Activated naive CD4-positive, alpha-beta T cell treated with Interleukin-2 at 50 U/mL for 16 hours (primary cell): ENCODE measurements at places on chromosomes 16 and 17.

DNA sequence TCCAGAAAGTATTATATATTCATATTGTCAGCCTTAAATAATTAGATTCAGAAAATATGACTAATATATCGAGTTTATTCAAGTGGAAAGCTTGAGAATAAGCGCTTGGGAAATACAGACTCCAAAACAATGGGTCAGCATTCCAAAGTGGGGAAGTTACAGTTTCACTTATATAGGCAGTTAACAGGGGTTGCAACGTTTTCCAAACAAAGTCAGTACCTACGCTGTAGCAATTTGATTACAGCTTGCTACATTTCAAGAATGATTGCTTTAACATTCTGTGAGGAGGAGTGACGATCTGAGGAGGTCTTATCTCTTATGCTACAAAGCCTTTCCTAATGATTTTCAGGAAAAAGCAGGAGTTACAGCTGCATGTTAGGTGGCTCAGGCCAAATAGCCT is 34.2 kb upstream of the HS3ST3A1 start:
- no peak for DNase-seq

GRCh38 chr17:72942579-72942978 is 149.9 kb downstream of the SLC39A11 start:
- no peak for DNase-seq

DNA sequence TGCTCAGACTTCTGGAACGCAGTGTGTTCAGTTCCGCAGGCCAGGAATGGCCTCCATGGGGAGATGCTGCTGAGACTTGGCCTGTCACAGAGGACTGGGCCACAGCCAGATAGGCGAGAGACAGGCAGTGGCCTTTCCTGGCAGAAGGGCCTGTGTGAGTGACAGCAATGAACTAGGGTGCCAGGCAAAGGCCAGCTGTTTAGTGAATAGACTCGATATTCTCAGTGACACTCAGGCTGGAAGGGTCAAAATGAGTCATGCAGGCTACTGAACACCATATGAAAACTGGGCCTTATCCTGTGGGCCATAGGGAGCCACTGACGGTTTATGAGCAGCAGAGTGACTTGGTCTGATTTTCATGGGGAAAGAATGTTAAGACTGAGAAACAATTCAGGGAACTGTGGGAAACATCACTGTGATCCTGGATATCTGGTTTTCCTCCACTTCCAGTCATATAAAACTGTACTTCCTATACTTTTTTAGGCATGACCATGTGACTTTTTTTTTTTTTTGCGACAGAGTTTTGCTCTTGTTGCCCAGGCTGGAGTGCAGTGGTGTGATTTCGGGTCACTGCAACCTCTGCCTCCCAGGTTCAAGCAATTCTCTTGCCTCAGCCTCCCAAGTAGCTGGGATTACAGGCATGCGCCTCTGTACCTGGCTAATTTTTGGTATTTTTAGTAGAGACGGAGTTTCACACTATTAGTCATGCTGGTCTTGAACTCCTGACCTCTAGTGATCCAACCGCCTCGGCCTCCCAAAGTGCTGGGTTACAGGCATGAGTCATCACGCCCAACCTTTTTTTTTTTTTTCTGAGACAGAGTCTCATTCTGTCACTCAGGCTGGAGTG is 5.2 kb upstream of the NUBP1 start:
- DNase-seq = peak; percentile 64

DNA sequence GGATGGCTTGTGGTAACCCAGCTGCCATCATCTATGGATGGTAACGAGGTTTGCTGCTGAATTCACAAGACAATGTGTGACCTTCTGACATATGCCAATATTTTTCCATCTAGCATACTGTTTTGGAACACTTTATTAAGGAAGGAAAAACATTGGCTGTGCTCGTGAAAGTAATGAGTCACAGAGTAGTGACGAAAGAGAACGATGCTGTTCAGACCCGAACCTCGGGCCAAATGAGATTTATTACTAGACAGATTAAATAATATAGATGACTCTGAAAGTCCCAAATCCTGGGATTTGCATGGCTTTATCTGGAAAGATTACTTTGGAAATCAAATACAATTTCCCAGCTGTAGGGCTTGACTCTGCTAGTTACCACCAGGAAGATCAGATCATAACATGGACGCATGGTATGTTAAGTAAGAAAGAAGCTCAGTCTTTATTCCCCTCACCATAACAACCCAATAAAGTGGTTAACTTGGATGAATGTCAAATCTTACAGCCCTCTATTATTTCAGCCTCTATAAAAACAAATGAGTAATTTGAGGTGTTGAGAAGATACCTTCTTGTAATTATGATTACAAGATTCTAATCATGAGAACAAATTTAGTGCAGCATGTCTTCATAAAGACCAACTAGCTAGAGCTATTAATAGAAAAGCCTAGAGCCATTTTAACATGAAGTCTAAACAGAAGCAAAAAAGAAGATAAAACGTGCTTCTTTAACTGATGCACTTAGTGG is 32.6 kb downstream of the ERN1 start:
- no peak for DNase-seq

DNA sequence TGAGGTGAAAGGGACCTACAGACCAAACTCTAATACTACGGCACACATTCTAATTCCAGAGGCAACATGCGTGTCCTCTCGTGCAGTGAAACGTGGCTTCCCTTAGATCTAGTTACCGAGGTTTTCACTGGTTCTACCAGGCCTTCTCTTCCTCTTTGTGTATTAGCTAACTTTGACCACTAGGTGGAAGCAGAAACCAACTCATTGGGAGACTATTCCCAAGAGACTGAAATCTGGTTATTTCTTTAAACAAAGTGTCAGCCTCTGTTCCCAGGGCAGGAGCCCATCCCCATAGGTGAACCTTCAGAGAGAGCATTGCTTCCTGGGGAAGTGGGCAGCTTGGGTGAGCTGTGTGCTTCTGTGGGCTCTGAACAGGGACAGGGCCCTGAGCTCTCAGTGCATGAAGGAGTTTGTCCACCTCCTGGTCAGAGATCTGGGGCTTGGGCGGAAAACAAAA is 19.7 kb upstream of the RCVRN start:
- DNase-seq = no peak
